SW480 (cell line): ENCODE measurements at places on chromosomes 7 and 10.

DNA sequence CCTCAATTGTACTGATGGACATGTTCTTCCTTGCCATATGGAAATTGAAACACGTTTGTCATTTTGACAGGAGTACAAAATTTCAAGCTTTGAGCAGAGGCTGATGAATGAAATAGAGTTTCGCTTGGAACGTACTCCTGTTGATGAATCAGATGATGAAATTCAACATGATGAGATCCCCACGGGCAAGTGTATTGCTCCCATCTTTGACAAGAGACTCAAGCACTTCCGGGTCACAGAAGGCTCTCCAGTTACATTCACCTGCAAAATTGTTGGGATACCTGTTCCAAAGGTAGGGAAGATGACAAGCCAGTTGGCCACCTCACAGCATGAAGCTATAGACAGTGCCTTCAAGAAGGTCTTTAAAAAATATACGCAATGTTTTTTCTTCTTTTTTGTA is 43.1 kb downstream of the ATOH7 start:
- DNase-seq: no peak

GRCh38 chr7:101848208-101848951 is 31.0 kb downstream of the CUX1 start:
- DNase-seq: peak; percentile 89

GRCh38 chr7:86942081-86942480 is 117.4 kb downstream of the ELAPOR2 start:
- DNase-seq: no peak

DNA sequence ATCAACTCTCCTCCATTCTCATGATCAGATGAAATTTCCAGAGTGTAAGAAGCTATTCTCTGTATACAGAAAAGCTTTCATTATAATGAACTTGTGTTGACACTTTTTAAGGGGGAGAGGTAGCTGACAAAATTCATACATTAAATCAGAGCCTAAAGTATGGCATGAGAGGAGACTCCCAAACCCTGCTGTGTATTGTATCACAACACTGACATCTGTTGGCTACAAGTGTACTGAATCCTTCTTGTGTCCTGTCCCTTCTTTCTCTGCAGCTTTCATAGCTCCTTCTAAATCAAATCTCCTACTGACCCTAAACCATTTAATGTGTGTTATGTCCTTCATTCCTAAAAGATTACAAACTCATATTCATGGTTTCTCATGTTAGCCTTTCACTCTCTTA is 70.9 kb downstream of the GCC1 start:
- DNase-seq: peak; percentile 73

- DNase-seq: no peak
Measured at GRCh38 chr7:36112969-36113368, 40.1 kb upstream of the EEPD1 start.

- peak; percentile 58 for DNase-seq
Measured at GRCh38 chr7:37208528-37208927, 240.1 kb downstream of the ELMO1 start.

- DNase-seq: no peak
Measured at GRCh38 chr7:70072220-70072619, 473.9 kb downstream of the AUTS2 start.

DNA sequence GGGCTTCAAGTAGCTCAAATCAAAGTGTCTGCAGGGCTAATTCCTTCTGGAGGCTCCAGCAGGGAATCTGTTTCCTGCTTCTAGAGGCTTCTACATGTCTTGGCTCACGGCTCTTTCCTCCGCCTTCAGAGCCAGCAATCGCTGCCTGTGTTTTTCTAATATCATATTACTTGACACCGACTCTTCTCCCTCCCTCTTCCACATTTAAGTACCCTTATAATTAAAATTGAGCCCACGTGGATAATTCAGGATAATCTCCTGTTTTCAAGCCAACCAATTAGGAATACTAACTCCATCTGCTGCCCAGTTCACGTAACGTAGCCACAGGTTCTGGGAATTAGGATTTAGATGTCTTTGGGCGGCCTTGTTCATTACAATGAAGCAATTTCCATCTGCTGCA is 372.2 kb downstream of the DPP6 start:
- no peak for DNase-seq

GRCh38 chr10:101843032-101844021 is at the start of gene KCNIP2:
Gene KCNIP2 (minus strand): TSS chr10:101843800. CDS start chr10:101843568, 232 bp downstream.
- DNase-seq: no peak

- DNase-seq: no peak
Measured at GRCh38 chr10:14240253-14241189, 90.2 kb downstream of the FRMD4A start.

GRCh38 chr7:151871904-151872303 is 5.0 kb downstream of the PRKAG2 start:
- peak; percentile 9 for DNase-seq
